ENCODE measurements at places on chromosomes 11 and 22.

DNA sequence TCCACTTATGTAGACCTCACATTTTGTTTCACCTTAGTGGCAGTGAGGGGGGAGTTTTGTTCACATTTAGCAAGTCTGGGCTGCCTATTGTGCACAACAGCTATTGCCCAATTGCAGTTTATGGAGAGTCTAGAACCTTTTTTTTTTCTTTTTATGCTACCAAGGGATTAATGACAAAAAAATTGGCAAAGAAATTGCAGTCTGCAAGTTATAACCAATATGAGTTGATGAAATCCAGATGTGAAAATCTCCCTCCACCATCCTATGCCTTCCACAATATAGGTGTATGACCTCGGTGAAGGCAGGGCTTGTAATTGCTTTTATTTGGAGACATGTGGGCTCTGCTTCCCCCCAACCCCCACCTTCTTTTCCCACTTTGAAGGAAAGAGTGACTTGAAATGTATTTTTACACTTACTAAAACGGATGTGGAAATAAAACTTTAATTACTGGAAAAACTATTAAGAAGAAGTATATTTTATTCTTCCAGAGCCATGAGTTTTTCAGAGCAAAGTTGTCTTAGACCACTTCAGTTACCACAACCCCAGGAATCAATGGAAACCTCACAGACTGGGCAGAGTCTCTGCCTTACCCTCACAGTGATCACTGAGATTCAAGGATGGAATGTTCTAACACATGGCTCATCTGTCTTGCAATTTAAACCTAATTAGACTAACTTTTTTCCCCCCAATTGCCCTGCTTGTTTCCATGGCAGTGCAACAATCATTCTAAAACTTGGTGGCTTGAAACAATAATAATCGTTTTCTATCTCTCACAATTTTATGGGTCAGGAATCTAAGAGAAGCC lies 120.8 kb upstream of the SLC5A12 start:
- DNase-seq: no peak

DNA sequence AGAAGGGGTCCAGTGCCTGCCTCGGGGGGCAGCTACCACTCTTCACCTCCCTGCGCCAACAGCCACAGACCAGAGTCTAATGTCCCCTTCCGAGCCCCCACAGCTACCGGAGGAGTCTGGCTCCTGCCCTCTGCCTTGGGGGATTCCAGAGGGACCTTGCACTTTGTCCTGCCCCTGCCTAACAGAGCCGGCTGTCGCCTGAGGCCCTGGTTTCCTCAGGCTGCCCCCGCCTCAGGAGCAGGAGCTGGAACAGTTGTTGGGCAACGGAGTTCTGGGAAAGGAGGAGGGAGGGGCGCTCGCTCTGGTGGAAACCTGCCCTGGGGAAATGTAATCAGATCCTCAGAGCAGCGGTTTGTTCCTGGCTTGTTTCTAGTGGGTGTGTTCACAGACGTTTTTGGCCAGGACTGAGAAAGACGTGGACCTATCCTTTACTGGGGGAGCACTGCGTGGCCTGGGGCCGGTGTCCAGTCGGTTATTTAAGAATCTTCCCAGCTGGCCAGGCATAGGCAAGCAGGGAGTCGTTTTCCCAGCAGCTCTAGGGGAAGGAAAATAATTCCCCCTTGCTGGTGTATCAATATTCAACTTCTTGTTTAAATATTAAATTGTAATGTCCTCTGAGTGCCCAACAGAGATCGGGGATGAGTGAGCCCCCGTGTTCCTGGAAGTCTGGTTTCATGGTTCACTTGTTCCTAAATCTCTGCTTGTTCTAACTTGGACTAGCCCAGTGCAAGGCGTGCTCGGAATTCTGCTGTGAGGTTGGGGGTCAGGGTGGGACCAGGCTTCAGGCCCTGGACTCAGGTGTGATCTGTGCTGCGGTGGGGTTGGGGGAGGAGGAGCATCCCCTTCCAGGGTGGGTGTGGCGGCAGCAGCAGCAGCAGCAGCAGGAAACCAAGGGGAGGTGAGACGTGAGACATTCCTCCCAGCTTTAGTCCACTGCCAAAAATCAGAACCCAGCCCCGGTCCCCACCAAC lies 32.1 kb downstream of the A4GALT start:
- no peak for DNase-seq

DNA sequence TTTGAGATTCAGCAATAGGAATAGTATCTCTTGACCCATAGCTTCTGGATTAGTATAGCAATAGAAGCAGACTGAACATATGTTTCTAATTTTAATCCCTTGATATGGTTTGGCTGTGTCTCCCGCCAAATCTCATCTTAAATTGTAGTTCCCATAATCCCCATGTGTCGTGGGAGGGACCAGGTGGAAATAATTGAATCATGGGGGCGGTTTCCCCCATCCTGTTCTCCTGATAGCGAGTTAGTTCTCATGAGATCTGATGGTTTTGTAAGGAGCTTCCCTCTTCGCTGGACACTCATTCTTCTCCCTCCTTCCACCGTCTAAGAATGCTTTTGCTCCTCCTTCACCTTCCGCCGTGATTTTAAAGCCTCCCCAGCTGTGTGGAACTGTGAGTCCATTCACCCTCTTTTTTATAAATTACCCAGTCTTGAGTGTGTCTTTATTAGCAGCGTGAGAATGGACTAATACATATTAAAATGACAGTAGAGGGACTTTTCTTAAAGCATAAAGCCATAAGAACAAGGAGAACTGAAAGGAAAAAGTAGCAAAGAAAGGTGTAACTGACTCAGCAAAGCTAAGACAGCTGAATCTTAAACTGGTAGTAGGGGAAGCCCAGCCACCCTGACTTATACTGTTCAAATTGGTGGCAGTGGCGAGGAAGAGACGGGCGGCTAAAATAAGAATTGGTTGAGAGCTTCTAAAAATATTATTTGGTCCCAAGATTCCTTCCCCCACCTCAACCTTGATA lies 20.3 kb upstream of the SLN start:
- no peak for DNase-seq

DNA sequence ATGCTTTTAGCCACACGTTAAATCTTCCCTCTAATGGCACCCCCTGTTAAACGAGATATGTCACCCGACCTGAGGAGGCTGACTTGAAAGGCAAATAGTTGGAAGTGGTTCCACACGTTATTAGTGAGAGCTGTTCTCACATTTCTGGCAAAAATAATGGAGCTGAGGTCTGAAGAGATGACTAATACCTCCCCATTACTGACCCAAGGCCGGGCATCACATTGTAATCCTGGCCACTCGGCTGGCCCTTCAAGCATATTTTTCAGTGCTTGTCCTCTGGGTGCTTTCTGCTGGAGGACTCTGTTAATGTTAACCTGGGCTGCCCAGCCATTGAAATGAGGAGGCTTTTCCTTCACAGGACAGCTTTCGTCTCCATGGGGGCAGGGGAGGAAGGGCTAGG lies 260.0 kb upstream of the CADM1 start:
- DNase-seq: no peak

DNA sequence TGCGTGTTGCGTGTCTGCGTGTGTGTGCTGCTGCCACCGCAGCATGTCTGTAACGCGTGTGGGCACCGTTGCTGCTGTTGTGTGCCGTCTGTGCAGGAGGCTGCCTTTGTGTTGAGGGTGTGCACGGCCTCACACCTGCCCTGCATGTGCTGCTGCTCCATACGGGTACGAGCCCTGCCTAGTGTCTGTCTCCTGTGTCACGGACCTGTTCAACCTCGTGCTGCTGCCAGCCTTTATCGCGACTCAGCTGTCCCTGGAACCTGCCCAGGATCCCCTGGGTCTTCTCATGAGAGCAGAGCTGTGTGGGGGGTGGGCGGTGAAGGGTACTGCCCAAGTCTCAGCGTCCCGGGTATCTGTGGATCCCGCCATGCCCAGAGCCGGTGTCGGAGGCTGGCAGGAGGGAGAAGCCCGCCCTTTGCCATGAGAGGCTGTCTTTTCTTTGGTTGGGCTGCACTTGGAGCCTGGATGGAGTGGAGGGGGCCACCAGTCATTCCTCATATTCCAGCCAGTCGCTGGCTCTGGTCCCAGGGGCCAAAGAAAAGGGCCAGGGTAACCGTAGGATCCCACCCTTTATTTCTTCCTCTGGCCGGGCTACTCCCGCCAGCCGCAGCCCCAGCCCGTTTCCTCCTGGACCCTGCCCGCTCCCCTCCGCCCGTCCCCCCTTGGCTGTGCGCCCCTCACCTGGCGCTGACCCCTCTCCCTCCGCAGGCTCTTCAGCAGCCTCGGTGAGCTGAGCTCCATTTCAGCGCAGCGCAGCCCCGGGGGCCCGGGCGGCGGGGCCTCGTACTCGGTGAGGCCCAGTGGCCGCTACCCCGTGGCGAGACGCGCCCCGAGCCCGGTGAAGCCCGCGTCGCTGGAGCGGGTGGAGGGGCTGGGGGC lies 7.8 kb upstream of the ACR start:
- no peak for DNase-seq

- no peak for DNase-seq
Observed at GRCh38 chr11:101336155-101336554, 206.5 kb upstream of the PGR start.

DNA sequence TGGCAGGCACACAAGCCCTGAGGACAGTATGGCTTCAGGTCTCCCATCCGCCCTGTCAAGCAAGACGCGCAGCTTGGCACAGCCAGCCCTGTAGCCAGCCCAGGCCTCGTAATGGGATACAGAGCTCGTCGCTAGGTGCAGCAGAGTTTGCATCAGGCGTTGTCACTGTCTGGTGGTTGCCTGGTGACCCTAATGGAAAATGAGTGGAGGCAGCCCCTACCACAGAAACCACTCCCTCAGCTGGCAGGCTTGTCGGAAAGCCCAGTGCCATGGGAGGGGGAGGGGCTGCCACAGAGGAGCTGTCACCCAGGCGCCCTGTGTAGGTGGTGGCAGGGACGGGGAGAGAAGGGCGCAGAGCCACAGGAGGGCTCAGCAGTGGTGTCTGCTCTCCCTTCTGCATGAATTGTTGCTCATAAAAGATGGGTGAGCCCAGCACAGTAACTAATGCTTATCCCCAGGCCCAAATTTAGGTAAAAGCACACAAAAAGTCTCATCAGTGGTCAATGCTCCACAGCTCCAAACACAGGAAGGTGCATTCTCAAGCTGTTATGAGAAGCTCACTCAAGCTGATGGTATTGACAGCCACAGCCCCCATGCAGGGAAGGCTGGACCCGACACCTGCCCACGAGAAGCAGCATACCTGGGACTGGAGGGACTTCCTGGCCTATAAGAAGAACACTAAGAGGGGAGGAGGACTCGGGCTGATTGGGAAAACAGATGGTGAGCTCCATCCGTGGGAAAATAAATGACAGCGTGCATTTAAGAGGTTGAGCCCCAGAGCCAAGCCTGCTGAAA lies 164.6 kb downstream of the ETS1 start:
- peak; percentile 71 for DNase-seq

DNA sequence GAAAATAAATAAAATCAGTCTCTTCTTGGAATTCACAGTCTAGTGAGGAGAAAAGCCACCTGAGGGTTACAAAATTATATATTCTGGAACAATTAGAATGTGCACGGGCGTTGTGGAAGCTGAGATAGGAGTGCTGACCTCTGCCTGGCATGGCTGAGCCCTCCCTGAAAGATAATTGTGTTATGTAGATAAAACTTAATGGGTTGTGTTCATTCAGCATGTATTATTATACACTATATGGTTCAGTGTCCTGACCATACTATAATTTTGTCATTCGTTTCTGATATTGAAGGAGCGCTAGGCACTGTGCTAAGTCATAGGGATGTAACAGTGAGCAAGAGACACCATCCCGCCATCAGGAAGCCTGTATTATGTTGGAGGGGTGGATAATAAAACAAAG lies 3.7 kb downstream of the ACAT1 start:
- DNase-seq: no peak

- DNase-seq: no peak
Observed at GRCh38 chr22:37147186-37147990, 2.3 kb downstream of the IL2RB start.

- no peak for DNase-seq
Observed at GRCh38 chr22:20968281-20968977, 1.4 kb downstream of the AIFM3 start.

GRCh38 chr22:17060126-17060525 lies 24.7 kb upstream of the IL17RA start:
- no peak for DNase-seq

- DNase-seq: peak; percentile 43
Observed at GRCh38 chr11:64316672-64317324, 561 bp downstream of the TRMT112 start.

DNA sequence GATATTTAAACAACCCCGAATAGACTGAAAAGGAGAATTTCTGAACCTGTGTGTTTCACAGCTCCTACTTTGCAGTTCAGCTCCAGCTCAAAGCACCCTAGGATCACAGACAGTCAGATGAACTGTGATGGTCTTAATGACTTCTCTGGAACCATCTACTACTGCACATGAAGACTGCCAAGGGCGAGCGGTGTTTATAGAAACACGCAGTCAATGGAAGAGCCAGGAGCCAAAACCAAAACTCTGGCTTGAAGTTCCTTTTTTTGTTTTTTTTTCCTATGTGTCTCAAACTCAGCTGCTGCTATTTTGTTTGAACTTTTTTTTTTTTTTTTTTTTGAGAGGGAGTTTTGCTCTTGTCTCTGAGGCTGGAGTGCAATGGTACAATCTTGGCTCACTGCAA lies 382.6 kb upstream of the SYN3 start:
- DNase-seq: no peak

GRCh38 chr11:82003671-82004515 lies 729.8 kb downstream of the FAM181B start:
- DNase-seq: no peak

GRCh38 chr11:123173040-123173855 lies 21.8 kb downstream of the CLMP start:
- no peak for DNase-seq

DNA sequence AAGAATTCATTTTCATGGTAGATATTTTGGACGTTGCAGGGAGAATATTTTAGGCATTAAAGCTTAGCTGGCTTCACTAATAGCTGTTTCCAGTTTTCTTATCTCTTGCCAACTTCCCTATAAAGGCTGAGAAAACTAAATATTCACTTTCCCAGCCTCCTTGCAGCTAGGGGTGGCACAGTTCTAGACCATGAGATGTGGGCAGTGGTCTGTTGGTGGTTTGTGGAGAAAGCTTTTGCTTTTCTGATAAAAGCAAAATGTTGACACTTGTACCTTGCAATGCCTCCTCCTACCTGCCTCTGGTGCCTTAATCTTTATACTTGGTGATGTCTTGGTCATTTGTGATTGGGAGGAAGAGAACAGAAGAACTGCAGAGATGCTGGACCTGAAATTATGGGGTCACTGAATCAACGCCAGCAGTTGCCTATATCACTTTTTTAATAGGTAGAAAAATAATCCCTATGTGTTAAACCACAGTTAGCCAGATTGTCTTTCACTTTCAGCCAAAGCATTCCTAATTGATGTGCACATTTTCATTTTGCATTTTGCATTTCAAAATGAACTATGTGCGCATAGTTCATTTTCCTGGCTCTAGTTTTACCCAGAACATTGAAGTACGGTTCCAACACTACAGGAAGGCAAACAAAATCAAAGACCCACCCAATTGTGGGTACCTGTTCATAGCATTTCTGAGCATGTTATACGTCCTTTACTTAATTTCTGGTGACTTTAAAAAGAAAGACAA lies 24.9 kb upstream of the ABTB2 start:
- no peak for DNase-seq

GRCh38 chr22:49422701-49423100 lies 405.0 kb downstream of the BRD1 start:
- no peak for DNase-seq

GRCh38 chr11:130088217-130088616 lies 18.5 kb downstream of the APLP2 start:
- no peak for DNase-seq

GRCh38 chr11:34114014-34114413 lies 8.6 kb downstream of the NAT10 start:
- no peak for DNase-seq
